HFF-Myc (cell line): ENCODE measurements at places on chromosomes 12 and 14.

- no peak for DNase-seq
Measured at GRCh38 chr12:3190101-3190500, 112.9 kb downstream of the TSPAN9 start.

DNA sequence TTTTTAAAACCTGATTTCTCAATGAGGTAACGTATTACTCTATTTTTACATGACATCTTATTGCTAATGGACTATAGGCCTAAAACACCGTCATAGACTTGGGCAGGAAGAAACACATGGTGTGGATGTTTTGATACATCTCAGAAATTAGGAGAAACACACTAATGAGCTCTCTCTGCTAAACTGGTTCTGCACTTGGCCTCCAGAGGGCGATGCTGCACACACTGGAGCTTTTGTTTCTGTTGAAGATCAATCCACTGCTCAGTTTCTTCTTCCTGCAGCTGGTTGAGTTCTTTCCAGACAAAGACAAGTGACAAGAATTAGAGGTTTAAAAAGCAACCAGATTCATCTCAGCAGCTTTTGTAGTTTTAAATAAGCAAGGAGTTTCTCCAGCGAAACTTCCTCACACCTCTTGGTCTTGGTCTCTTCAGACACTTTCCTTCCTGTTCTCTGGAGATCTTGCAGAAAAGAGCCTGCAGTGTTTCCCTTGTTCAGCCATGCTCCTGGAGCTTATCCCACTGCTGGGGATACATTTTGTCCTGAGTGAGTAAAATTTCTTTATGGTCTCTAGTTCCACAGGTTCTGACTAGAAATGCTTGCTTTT, 178.5 kb upstream of the OR4E1 start:
- DNase-seq = no peak

DNA sequence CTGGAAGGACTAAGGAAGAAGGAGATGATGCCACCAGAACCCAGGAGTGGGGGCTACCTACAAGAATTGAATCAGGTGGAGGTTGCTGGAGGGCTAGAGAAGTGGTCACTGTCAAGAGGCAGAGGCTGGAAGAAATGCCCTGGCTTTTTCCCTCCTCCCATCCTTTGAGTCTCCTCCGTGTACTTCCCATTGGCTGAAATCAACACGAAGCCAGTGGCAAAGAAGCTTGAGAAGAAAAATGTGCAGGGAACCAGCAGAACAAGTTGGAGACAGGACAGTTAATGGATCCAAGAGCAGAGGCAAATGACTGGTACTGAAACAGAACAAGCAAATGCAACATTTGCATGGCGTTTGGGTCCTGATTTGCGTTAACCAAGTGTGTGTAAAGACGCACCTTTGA, 9.1 kb upstream of the FBLN5 start:
- no peak for DNase-seq

GRCh38 chr12:54294152-54294952, 6.5 kb downstream of the NFE2 start:
- DNase-seq = no peak

- no peak for DNase-seq
Measured at GRCh38 chr12:113435367-113435766, 13.2 kb downstream of the SDSL start.

- no peak for DNase-seq
Measured at GRCh38 chr12:111446631-111447570, 41.2 kb downstream of the SH2B3 start.

DNA sequence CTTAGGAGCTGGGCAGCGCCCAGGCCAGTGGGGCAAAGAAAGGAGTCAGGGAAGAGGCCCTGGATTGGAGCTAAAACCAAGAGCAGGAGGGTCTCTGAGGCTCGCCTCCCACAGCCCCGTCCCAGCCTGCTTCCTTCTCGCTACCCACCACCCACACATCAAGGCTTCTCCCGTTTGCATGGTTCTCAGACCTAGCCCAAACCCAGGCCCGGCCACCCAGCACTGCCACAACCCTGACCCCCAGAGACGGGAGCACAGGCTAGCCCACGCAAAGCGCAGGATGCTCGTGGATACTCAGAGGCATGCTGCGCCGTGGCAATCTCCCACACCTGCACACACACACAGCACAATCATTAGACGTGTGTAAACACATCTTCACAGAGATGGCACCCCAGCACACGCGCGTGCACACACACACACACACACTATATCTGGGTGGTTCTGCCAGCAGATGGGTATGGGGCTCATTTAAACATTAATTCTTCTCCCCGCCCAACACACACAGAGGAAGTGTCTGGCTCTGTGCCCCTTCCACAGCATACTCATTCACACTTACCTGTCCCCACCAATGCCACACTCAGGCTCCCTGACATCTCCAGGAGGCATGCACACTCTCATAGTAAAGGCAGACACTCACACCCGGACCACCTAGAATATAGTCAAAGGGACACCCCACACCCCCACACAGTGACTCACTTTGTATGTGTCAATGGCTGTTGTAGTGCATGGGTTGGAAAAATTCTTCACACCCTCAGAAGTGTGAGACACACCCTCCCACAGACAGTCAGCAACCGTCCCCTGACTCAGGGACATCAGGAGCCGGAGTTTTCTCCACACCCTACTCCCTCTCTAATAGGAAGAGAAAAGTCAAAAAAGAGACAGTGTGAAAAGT, 1.1 kb downstream of the CARMIL3 start:
- DNase-seq = no peak

DNA sequence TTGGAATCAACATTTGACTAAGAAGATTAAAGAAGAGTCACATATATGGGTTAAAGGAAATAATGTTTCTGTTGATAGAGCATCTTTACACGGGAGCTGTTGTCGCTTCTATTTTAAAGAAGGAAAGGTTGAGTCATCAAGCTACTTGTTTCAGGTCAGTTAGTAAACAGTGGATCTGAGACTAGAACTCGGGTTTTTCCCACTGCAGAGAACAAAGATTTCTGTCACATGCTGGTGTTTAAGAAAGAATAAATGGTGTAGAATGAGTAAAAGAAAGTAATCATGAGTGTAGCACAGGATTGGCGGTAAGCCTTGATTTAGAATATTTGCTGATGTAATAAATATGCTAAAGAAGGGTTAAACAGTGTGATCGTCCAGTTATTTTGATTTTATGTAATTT, 455.5 kb downstream of the AEBP2 start:
- DNase-seq = no peak

- DNase-seq = no peak
Measured at GRCh38 chr12:8031872-8032241, 659 bp upstream of the FOXJ2 start.

- DNase-seq = no peak
Measured at GRCh38 chr12:24861766-24862540, 86.9 kb downstream of the BCAT1 start.

- DNase-seq = no peak
Measured at GRCh38 chr14:102203382-102203781, 63.7 kb downstream of the WDR20 start.

DNA sequence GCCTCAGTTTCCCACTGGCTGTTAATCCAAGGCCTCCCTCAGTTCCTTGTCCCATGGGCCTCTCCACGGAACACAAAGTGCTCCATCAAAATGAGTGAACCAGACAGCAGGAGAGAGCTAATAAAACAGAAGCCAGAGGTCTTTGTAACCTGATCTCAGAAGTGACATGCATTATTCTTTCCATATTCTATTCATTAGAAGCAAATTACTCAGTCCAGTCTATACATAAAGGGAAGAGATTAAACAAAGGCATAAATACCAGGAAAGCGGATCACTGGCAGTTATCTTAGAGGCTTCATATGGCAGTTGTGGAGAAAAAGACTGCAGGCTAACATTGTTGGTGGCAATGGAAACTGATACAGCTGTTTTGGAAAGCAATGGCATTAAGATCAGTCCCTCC, 170.6 kb upstream of the GARIN6 start:
- no peak for DNase-seq

- DNase-seq = no peak
Measured at GRCh38 chr12:2180737-2181082, 127.9 kb downstream of the CACNA1C start.

- no peak for DNase-seq
Measured at GRCh38 chr14:34713681-34714319, 593 bp downstream of the CFL2 start.

DNA sequence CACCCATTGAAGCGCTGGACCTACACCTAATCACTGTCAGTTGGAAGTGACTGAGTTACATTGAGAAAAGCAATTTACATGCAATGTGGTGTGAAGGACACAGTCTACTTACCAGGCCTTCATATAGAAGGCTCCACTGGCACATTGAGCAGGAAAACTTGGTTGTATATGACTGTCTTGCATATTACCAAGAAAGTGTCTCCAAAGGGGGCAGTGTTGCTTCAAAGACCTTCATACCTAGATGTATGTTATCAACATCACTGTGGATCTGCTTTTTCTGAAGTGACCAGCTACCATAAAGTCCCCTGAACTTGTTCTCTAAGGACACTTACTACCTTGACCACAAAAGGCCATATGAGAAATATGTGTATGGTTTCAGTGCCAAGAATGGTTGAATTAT, 64.1 kb downstream of the NELL2 start:
- DNase-seq = peak; percentile 7

DNA sequence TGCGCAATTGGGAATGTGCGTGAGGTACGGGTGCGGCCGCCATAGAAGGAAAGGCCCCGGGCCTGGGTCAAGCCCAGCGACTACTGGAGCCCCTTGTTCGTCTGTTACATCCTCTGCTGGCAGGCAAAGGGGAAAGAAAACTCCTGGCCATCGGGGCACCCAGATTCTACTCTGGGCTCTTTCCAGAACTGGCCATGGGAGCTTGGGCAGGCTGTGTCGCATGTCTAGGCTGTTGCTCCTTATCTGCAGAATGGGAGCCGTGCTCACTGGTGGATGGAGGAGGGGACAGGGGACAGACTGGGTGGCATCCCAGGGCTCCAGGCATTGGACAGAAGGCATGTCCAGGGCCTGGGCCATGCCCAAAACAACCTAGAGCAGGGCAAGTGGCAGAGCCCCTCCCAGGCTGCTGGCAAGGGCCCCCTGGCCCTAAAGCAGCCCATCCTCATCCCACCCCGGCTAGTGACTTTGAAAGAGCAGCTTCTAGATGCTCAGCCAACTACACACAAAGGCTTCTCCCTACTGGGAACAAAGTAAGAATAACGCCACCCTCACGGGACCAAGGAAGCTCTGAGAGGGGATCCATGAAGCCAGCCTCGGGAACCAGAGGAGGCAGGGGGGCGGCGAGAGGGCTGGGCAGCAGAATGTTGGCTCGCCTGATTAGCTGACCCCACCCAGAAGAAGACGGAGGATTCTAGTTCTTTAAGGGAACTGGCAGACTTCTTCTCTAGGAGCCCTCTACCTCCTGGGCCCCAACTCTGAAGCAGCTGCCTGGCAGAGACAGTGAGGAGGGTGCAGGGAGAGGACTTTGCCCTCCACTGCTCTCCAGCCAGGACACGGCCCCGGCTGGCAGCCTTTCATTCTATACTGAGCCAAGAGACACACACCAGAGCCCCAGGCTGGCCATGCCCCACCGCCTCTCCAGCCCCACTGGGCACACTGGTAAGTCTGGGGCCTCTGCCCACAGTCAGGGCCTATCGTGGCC, 96.8 kb downstream of the SINHCAF start:
- no peak for DNase-seq

GRCh38 chr14:44170556-44170955, 336.5 kb downstream of the FSCB start:
- no peak for DNase-seq

DNA sequence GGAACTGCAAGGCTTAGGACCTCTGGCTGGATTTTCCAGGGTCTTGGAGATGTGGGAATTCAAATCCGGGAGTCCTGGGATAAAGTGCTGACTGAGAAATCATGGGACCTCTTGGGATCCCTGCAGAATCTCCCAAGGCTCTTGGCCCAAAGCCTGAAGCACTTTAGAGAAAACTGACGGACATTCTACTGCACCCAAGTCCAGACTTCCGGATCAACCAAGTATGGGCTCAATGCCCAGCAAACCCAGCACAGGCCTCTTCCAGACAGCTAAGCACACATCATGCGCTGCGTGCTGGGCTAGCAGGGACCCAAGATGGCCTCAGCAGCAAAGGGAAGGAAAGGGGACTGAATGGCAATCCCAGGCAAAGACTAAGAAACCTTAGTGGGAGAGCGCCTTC, 85.0 kb downstream of the ACTN1 start:
- DNase-seq = no peak

GRCh38 chr12:32854097-32854496, 42.5 kb downstream of the PKP2 start:
- no peak for DNase-seq

DNA sequence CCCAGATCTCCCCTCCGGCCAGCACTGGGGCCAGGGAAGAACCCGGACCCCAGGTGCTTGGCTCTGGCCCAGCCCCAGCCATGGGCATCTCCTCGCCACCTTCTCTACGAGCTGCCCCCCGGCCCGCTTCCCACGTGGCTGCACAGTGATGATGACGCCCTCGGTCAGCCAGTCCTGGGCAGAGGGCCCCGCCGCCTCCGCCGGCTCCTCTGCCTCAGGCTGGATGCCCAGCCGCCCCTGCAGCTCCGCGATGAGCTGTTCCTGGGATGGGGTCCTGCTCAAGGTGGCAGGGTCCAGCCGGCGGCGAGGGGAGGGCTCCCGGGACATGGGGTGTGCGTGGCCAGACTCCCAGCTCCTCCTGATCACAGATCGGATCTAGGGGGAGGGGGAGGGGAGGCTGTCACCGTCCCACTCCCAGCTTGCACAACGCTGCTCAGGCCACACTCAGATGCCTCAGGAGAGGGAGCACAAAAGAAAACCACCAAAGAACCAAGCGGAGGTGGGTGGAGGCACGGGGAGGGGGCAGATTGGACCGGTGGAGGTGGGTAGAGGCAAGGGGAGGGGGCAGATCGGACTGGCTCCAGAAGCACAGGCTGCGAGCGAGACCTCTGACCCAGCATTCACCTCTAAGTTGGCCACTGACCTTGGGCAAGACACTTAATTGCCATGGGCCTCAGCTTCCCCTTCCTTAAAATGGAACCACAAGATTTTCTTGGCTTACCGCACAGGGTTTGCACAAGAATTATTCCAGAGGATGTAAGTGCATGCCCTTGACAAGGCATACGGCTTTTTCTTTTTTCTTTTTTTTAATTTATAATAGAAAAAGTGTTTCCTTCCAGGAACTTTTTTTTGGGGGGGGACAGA, 16.1 kb upstream of the RPLP0 start:
- DNase-seq = no peak

DNA sequence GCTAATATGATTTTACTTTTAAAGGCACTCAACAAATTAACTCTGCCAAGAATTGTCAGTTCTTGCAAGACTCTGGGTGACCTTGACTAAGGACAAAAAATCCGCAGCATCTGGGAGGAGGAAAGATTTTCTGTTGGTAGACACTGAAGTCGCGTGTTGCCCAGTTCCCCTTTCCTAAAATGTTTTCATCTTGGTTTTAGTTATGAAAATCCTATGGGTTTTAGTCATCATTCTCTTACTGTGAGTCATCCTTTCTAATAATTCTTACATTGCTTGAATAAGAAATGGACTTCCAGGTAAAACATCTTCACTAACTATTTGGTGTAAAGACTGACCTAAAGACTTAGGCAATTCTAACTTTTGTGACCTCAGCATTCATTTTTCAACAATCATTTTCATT, 9.1 kb downstream of the GSG1 start:
- no peak for DNase-seq

DNA sequence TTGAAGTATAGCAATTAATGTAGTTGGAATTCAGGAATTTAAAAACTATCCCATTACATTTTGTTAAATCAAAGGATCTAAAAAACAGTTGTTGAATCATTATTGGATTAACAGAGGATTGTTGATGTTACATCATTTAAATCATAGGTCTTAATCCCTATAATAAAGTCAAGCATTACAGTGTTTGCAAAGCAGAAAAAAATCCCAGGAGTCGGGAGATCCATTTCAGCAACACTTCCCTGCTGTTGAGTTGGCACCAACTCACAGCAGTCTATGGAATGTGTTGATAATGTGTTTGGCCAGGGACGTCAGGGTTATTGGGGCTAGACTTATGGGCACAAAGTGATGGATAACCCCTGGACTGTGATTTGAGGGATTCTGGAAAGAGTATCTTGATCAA, 99.1 kb upstream of the TMTC1 start:
- no peak for DNase-seq
